Foreskin keratinocyte (primary cell): ENCODE measurements at places on chromosomes 13 and 19. TPM values are rescaled to one million over a fixed set of nuclear protein-coding genes. Genes with fewer than 3 reads are reported as not detected.
A peak's percentile ranks its signal among the peaks of the same experiment; 100 is the strongest.

The NLRP7 gene
- total RNA-seq, result not detected in 2 replicates

The FUT3 gene
- total RNA-seq, result 1.5 and 2.2 TPM in 2 replicates

DNA sequence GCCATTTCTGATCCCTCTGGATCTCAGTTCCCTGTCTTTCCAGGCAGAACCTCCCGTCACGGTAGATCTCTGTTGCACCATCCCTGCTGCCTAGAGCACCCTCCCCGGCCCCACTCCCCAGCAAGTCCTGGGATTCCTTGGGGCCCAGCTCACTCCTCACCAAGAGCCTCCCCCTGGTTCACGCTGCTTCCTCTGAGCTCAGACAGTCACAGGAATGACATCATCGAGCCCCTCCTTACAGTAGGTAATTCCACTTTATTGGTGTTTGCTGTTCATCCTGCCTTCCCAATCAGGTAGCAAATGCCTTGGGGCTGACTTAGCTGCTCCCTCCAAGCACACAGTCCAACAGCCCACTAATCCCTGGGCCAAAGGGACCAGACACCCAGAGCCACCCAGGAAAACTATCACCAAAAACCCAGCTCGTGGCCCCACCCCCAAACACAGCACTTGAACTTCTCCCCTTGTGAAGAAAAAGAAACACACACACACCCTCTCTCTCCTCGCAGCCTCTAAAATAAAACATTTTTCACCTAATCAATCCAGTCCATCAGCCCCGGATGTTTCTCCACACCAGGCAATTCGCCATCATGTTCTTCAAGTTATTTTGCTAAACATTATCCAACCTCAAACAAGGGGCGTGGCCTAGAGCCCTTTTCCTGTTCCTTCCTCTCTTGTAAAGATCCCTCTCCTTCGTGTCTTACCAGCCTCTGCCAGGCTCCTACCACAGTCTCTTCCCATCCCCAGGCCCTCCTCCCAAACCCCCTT lies 2.5 kb downstream of the NAPA start:
- DNase-seq, result no peak

- peak; percentile 72 for DNase-seq
Measured at GRCh38 chr13:40609972-40610726, 56.3 kb downstream of the FOXO1 start.

DNA sequence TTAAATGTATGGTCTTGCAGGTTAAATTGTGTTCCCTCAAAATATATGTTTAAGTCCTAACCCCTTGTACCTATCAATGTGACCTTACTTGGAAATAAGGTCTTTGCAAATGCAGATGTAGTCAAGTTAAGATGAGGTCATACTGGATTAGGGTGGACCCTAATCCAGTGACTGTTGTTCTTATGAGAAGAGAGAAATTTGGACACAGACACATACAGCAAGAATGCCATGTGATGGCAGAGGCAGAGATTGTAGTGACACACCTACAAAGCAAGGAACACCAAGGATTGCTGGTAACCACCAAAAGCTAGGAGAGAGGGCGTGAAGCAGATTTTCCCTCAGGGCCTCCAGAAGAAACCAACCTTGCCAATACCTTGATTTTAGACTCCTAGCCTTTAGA lies 50.2 kb downstream of the LACC1 start:
- DNase-seq, result no peak

DNA sequence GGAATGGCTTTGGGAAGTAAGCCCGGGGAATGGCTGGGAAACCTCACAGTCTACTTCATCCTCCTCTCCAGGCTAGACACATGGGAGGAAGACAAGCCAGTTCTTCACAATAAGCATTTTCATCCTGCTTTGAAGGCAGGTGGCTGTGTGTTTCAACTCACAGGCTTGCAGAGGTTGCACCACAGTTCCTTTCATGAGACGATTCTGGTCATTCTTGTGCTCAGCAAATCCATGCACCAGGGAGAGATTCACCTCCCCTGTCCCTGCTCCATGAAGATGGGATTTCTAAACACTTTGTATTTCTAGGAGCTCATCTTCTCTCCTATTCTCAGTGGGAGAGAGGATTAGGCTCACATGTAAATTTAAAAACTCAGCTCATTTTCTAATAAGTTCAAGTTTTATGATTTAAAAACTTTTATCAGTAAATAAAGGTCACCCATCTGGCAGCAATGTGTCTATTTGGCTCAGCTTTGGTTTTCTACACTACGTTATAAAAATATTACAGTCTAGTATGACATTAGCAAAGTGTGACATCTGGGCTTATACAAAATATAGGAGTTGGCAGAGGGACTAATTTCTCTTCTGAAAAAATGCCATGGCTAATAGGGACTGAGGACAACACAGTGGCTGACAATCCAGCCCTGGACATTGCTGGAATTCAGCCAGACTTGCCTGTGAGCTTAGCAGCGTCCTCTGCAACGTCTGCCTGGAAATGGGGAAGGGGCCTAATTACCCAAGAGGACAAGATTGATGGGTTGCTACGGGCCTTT lies 283.2 kb upstream of the SLC10A2 start:
- no peak for DNase-seq
